ENCODE measurements at places on chromosomes 16 and 17.

DNA sequence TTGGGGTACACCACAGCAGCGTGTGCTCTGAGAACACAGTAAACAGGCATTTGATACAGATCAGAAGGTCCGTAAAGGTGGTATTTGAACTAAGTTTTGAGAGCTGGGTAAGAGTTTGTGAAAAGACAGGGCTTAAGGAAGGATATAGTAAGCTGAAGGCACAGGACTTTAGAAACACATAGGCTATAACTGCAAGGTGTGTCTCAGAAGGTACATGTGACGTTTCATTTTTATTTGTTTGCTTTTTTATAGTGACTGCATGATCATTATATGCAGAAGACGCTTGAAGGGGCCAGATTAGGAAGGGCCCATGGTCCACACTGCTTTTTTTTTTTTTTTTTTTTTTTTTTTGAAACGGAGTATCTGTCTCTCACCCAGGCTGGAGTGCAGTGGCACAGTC is 644.6 kb downstream of the WWOX start:
- DNase-seq: no peak

- DNase-seq: no peak
Measured at GRCh38 chr17:58677194-58677880, 14.5 kb downstream of the TEX14 start.

DNA sequence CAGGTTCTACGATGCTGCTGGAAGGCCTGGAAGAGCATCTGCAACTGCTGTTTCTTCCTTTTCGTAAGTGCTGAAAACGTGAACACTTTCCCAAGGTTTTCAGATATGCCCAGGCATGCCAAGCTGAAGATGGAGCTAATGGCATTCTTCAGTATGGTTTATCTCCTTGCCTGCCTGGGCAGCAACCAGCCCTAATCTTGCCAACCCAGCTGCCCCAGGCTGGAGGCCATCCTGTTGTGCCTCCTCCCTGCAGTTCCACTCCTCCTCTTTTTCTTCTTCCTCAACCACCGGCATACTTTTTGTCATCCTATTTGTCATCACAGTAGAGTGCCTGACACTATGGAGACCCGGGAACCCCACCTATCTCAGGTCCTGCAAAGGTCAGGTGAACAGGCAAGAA is 1849.3 kb downstream of the TP53TG3F start:
- DNase-seq: no peak

DNA sequence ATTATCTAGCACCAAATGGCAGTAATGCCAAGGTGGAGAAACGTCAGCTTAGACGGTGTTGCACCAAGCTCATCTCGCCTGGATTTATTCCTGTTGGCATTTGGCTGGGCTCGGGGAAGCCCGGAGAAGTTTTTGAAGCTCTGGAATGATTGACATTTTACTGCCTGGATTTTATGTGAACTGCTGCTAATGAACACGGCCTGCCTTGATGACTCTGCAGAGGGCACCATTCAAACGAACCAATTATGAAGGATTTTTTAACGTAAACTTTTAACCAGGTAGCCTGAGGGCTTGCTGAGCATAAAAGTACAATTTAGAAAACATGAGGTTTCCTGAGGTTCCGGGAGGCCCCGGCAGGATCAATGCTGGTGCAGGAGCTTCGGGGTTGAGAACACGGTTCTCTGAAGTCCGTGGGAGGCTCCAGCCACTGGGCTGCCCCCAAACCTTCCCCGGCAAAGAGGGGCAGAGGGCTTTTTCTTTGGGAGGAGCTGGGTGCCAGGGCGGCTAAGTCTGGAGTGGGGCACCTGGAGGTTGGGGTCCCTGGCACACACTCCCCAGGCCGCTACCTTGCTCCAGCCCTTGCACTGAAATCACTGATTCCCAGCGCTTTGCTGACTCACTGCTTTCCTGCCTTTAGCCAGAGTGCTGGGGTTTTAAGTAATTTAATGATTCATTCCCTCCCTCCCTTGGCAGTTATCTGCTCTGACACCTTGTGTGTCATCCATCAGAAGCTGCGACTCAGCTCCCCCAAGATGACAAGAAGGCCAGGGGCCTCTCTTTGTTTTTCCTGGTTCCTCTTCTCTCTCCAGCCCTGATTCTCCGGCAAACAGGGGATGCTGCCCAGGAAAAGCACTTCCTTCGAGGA is 161.2 kb upstream of the IRX3 start:
- DNase-seq: no peak

DNA sequence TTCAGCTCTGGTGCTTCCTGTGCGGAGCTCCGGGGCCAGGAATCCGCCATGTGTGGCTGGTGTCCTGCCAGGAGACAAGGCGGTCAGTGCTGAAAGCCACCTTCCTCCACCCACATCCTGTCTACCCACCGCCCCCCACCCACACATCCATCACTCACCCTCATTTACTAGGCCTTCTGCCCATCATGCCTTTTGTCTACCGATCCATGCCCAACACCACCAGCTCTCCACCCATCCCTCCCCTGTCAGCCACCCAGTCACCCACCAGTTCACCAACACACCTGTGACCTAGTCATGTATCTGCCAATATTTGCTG is 241.4 kb downstream of the KATNIP start:
- DNase-seq: no peak

- DNase-seq: no peak
Measured at GRCh38 chr17:67241719-67242341, 3.2 kb downstream of the HELZ start.

DNA sequence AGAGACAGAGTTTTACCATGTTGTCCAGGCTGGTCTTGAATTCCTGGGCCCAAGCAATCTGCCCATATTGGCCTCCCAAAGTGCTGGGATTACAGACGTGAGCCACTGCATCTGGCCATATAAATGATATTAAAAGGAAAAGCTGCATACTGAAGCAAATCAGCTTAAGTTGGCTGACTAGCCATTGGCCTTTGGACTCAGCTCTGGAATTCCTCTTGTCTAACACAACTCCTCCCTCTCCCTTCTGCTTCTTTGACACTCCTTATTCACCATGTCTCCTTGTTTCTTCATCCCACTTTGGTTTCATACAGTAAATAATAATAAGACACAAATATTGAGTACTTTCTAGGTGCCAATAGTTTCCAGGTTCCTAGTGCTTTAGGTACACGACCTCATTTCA is 7.5 kb downstream of the KRT12 start:
- DNase-seq: no peak

DNA sequence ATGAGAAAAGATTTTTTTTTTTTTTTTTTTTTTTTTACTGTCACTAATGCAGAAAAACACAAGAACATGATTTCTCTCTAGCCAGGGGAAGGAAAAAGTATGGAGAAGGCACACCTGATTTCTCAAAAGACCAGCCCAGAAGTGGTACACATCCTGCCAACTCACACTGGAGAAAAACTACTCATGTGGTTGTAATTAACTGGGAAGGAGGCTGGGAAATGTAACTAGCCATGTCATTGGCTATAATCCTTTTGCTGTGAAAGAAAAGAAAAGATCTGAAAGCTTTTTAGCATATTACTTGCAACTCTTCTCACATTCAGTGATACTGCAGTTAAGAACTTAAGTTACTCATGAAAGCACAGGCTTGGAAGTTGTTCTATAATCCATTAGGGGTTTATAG is 195.9 kb upstream of the PMFBP1 start:
- DNase-seq: no peak

- DNase-seq: no peak
Measured at GRCh38 chr16:14186007-14186794, 115.1 kb downstream of the MRTFB start.

GRCh38 chr17:58200024-58200633 is 7.6 kb downstream of the EPX start:
- no peak for DNase-seq

DNA sequence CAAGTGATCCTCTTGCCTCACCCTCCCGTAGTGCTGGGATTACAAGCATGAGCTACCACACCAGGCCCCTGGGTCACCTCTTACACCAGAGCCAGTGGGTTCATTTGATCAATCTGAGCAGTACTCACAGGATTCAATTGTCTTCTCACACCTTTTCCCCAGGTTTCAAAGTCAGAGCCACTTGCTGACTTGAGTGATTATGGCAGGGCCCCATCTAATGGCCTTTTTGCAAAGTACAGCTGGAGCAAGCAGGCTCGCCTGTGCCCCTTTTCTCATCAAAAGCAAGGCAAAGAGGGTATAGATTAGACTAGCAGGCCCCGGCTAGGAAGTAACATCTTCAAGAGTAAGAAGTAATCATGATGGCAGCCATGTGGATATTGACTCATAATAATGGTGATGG is 114.8 kb upstream of the NOL11 start:
- DNase-seq: no peak

GRCh38 chr16:65394281-65394680 is 272.4 kb upstream of the CDH11 start:
- no peak for DNase-seq

DNA sequence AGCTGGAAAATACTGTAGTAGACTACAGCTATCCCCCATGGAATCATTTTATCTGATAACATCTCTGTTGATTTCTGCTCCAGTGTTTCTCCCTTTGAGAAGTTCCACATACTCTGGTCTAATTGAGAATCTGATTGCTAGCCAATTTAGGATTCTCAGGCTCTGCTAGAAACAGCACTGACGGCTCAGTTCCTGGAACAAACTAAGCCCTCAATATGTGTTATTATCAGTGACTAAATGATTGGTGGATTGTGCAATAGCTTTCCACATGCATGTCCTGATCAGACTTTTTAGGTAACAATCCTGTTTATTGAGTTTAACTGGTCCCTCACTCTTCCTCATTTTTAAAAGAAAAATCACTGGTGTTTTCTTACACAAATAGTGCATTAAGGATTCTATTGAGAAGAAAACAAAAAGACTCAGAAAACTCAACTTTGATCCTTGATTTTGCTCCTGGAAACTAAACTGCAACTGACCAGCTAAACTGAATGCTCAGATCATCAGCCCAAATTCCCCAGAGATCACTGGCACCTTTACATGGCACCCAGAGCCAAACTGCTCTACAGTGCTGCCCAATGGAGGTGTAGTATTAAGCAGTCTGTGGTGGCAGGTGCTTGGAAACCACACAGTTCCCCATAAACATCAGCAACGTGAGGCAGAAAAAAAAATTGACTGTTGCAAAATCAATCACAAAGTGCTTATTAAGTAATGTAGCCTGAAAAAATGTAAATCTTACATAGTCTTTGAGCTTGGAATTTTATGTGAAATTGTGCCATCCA is 423.7 kb downstream of the TOX3 start:
- DNase-seq: no peak

GRCh38 chr17:39738568-39738901 is 797 bp downstream of the GRB7 start:
- DNase-seq: no peak

- peak; percentile 58 for DNase-seq
Measured at GRCh38 chr16:3999479-4000325, 116.5 kb downstream of the ADCY9 start.

- DNase-seq: no peak
Measured at GRCh38 chr16:1911467-1912214, 6.6 kb downstream of the HS3ST6 start.

DNA sequence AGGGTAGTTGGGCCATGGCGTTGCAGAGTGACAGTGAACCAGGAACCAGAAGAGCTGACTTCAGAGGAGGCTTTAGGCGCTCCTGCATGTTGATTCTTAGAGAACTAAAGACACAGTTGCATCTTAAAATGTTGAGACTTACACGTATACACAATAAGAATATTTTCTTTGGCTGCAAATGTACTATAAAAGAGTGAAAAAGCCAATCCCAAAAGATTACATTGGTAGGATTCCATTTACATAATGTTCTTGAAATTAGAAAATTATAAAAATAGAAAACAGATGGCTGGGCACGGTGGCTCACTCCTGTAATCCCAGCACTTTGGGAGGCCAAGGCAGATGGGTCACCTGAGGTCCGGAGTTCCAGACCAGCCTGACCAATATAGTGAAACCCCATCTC is 738.8 kb downstream of the WWOX start:
- DNase-seq: no peak

- DNase-seq: no peak
Measured at GRCh38 chr16:11175787-11176341, 80.1 kb downstream of the SOCS1 start.

DNA sequence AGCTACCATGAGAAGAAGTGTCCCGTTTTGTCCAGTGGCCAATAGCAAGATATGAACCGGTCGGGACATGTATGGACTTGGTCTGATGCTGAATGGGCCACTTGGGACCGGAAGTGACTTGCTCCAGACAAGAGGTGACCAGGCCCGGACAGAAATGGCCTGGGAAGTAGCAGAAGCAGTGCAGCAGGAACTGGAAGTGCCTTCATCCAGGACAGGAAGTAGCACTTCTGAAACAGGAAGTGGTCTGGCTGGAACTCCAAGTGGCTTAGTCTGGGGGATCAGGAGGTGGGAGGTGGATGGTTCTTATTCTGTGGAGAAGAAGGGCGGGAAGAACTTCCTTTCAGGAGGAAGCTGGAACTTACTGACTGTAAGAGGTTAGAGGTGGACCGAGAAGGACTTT is 5.3 kb downstream of the EFNB3 start:
- no peak for DNase-seq

- no peak for DNase-seq
Measured at GRCh38 chr16:50940275-50940854, 198.5 kb downstream of the CYLD start.

DNA sequence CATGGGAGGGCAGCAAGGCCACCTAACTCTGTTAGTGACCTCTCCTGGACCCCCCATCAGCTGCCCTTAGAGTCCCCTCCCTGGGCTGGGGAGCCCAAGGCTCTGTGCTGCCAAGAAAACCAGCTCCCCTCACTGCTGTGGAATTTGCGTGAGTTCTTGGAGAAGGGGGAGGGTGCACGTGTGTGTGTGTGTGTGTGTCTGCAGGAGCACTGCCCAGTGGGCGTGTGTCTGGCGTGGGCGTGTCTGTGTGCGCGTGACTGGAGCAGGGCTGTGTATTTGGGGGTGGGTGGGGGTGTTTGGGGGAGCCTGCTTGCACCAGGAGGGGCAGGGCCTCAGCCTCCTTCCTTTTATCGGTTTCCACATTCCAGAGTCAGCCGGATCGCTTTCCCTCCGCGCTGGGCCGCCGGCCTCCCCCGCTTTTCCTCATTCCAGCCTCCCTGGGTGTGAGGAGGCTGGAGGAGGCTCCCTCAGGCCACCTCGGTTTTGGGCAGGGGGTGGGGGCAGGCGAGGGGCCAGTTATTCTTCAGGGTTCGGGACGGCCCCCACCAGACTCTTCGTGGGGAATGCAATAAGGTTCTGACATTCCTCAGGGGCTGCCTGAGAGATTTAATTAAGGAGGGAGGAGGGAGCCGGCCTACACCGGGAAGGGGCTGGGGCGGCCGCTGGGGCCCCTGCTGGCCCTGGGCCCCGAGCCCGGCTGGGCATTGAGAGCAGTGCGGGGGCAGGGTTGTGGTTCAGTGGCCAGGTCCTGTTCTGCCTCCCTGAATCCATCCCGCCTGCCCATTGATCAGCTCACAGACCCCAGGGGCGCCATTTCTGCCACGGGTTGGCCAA is 2.5 kb downstream of the VASN start:
- no peak for DNase-seq

GRCh38 chr17:83109793-83110645 is 30.6 kb downstream of the METRNL start:
- DNase-seq: no peak

- peak; percentile 8 for DNase-seq
Measured at GRCh38 chr17:57154921-57155320, 69.9 kb downstream of the AKAP1 start.

GRCh38 chr17:54784305-54784704 is 116.3 kb upstream of the TOM1L1 start:
- no peak for DNase-seq

Data from GF-D8 (cell line).